HS-5 (cell line): ENCODE measurements at places on chromosomes 13 and 19.

- no peak for DNase-seq
Measured at GRCh38 chr19:1066748-1067340, at the start of gene ARHGAP45. TSS of gene ARHGAP45 (plus strand) at chr19:1067167. CDS start at chr19:1067406, 239 bp downstream.

DNA sequence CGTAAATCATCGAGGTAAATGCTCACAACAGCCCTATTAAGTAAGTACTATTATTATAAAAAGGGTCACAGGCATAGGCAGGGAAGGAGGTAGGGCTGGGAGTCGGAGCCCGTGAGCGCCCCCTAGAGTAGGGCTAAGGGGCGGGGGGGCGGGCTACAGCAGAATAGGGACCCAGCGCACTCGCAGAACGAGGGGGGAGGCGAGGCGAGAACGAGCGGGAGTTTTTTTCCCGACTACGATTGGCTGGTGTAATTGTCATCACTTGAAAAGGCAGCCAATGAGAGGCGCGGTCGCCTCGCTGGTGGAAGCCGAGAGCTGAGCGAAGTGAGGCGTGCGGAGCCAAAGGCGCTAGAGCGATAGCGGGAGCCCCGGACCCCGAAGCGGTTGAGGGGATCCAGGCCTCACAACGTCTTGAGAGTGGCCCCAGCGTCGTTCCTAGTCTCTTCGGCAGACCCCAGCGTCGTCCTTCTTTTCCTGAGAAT lies 24.2 kb downstream of the KEAP1 start:
- DNase-seq: no peak

DNA sequence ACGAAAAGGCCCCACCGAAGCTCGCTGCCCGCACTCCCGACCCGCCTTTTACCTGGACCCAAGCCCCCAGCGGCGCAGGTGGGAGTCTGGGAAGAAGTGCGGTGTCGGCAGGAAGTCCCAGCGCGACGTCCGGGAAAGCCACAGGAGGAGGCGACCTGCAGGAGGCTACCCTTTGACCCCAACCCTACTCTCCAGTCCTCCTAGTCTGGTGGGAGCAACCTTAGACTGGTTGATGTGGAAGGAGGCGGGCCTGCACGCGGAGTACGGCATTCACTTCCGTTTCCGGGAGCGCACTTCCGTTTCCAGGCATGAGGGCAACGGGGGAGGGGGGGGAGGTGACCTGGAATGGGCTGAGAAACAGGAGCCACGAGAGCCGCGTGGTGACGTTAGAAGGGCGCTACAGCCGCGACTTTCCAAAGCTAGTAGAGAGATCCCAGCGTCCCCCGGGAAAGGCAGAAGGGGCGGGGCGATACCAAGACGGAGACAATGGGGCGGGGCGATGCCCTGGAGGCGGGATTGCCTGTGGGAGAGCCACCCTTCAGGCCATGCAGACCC lies 28.5 kb downstream of the ZNF266 start:
- no peak for DNase-seq

- DNase-seq: no peak
Measured at GRCh38 chr13:20525144-20525600, 485 bp downstream of the CRYL1 start.

DNA sequence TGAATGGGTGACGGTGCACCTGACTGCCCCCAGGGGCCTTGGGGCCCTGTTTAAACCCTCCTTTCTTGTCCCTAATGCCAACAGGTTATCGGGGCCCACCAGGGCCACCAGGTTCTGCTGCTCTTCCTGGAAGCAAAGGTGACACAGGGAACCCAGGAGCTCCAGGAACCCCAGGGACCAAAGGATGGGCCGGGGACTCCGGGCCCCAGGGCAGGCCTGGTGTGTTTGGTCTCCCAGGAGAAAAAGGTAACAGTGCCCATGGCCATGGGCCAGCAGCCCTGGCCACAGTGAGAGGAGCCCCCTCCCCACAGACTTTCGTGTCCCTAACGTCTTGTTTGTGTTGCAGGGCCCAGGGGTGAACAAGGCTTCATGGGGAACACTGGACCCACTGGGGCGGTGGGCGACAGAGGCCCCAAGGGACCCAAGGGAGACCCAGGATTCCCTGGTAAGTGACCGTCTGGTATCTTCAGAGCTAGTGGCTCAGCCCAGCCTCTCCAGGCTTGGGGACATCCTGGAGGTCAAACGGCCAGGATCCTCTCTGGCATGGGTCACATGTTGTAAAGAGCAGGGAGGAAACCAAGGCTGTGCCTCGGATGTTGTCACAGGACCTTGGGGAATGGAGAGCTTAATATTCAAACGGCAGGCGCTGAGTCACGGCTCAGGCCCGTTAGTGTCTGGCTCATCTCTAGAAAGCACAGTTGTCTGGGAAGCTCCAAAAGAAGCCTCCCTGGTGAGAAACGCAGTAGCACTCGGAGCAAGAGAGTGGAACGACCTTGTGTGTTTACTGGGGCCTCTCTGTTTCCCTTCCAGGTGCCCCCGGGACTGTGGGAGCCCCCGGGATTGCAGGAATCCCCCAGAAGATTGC lies 58.3 kb downstream of the RAB20 start:
- peak; percentile 5 for DNase-seq

GRCh38 chr19:47682939-47683338 lies 30.3 kb upstream of the EHD2 start:
- no peak for DNase-seq

DNA sequence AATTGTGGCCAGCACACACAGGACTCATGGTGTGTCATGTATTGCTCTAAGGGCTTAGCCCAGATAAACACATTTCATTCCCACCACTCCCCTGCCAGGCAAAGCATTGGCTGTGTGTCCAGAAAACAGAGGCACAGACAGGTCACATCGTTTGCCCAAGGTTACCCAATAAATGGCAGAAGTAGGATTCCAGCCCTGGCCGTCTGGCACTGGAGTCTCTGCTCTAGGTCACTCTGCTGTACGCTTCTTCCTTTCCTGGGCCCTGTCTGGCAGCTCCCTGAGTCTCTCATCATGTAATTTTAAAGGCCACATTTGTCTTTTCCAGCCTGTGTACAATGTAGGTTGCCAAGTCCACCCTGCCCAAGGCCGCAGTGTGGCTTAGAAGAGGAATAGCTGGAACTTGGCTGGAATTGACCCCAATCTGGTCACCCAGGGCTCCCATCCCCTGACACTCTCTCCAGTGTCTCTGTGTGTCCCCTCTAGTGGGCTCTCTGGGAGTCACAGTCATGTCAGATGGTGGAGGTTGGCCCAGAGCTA lies 264.5 kb upstream of the TSHZ3 start:
- no peak for DNase-seq

DNA sequence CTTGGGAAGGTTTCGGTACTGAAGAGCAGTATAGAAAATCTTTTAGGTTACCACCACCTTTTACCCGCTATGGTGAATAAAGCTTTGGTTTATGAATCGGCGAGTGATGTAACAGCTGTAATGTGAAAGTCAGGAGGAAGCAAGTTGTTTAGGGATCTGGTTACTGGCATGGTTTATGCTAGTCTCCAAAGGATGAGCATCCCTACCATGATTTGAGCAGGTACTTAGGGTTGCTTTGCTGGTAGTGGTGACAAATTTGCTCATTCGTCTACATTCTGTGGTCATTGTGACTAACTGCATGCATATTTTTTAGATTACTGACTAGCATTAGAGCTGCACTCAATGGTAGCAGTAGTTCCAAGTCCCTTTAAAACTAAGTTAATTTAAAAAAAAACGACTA lies 104.1 kb downstream of the FRY start:
- peak; percentile 22 for DNase-seq

- no peak for DNase-seq
Measured at GRCh38 chr13:75312884-75313520, 169.0 kb downstream of the TBC1D4 start.

DNA sequence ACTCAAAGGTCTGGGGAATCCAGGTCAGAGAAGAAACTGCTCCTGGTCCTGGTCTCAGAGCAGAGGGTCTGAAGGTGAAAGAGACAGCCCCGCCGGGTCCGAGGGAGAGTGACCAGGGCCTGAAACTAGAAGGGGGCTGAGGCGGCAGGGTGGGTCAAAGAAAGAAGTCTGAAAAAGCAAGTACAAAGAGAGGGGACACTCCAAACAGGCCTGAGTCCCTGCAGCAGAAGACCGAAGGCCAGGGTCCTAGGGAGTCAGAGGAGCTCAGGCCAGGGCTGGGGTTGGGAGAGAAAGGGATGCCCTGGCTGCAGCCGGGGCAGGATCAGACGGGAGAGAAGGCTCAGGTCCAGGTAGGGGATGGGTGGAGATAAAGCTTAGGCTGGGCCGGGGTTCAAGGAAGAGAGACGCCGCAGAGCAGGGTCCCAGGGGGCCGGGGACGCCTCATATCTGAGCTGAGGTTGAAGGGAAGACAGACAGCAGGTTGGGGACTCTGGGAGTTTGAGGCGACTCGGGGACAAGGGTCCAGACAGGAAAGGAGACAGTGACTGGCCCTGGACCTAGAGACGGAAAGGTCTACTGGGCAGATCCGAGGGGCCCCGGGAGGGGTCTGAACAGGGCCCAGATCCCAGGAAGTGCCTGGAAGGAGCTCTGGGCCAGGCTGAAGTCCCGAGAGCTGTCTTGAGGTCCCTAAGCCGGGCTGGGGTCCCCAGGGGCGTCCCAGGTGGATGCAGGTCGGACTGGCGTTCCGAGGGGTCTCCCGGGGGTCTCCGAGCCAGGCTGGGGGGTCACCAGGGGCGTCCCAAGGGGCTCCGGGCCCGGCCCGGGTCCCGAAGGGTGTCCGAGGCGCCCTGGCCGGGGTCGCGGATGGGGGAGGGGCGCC lies 795 bp downstream of the MLLT1 start:
- no peak for DNase-seq

DNA sequence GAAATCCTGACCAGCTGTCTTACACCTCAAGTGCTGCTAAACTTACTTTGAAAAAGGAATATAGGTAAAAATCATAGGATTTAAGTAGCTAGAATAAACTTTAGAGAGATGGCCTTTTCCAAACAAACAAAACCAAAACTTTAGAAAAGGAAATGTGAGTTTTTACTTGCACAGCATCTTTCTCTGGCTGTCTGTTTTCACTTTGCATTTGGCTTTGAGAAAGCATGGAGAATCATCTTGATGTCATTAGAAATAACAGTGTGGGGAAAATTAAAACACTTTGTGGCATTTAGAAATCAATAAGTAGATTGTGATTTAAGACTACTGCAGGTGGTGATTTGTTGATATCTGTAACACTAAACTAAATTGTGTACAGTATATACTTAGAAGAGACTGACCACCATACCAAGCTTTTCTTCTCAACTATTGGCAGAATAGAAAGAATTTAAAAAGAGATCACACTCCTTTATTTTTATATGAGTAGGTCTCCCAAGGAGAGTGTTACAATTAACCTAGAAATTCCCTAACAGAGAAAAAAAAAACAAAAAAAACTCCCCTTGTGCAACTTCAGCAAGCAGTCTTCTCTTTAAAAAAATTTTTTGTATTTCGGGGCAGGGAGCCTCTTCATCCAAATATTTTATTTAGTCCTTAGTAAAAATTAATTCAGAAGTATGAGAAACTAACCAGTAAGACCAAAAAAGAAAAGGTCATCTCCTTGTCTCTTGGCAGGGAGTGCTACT lies 6.1 kb downstream of the WDFY2 start:
- no peak for DNase-seq

DNA sequence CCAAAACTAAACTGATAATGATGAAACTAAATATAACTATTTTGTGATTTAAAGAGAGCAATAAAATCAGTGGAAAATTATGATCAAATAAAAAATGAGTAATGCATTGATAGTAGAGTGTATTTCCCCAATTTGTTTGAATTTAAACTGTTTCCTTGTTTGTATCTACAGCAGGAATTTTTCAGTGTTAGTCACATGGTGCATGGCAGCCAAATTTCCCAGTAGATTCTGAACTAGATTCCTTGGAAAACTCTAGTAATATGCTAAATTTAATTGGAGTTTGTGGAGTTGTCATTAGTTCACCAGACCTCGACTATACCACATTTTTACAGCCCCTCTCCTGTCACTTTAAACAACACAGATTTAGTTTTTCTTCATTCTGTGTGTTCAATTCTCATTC lies 156.2 kb downstream of the PCCA start:
- DNase-seq: no peak

- peak; percentile 86 for DNase-seq
Measured at GRCh38 chr19:53792721-53793433, 31.2 kb downstream of the NLRP12 start.

DNA sequence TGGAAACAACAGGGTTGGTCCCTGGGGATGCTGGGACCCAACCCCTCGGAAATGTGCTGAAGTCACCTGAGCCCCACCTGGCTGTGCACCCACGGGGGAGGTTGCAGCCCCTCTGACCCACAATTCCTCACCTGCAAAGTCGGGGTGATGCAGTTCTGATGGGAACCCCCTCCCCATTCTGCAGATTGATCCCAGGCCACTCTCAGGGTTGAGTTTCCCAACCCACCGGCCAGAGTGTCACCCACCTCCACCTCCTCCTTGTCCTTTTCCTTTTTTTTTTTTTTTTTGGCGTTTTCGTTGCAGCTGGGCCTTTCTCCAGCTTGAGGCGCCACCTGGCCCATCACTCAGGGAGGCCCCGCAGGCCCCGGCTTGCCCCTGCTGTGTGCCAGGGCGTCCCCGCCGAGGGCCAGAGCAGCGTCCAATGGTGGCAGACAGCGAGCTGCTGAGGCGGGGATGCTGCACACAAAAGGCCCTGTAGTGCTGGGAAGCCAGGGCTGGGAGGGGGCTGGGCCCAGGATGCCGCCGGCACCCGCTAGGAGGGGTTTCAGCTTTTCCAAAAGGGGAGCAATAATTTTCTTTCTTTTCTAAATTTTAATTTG lies 4.6 kb downstream of the PIK3R2 start:
- DNase-seq: no peak

- peak; percentile 37 for DNase-seq
Measured at GRCh38 chr13:46743191-46743590, 53.8 kb downstream of the ESD start.

DNA sequence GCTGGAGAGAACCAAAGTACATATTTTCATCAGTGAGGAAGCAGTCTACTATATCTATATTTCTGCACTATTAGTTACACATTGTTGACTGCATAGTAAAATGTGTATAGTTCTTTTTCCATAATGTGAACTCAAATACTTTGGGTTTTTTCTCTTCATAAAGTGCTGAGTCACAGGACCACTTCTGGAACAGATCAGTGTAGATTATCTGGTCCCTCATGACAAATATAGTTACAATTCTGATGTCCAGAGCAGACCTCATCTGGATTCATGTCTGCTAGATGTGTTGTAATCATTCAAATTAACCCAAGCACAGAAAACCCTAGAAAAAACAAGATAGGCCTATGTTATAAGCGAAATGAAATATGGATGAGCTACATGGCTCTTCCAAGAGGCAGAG lies 171.4 kb downstream of the SUCLA2 start:
- no peak for DNase-seq

DNA sequence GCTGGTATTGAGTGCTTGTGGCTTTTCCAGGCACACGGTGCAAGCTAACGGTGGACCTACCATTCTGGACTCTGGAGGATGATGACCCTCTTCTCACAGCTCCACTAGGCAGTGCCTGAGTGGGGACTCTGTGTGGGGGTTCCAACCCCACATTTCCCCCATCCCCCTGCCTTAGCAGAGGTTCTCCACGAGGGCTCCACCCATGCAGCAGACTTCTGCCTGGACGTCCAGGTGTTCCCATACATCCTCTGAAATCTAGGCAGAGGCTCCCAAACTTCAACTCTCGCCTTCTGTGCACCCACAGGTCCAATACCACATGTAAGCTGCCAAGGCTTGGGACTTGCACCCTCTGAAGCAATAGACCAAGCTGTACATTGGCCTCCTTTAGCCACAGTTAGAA lies 25.3 kb upstream of the ZSCAN18 start:
- no peak for DNase-seq

GRCh38 chr13:104954210-104954609 lies 1581.3 kb downstream of the EFNB2 start:
- no peak for DNase-seq

GRCh38 chr13:101955764-101956163 lies 446.1 kb downstream of the FGF14 start:
- DNase-seq: no peak
